ENCODE measurements at places on chromosomes 7 and 10.
A peak's percentile ranks its signal among the peaks of the same experiment; 100 is the strongest.

GRCh38 chr10:101146392-101147251, 15.5 kb downstream of the TLX1 start:
- peaks cover 81% of the 10 kb centered on the region for H3K27me3 ChIP-seq
- H3K4me1 ChIP-seq: no peaks in the 10 kb centered on the region
- H3K27ac ChIP-seq: no peak overlapping the region
- no peaks in the 10 kb centered on the region for H3K36me3 ChIP-seq
- no peak overlapping the region for H3K4me3 ChIP-seq

DNA sequence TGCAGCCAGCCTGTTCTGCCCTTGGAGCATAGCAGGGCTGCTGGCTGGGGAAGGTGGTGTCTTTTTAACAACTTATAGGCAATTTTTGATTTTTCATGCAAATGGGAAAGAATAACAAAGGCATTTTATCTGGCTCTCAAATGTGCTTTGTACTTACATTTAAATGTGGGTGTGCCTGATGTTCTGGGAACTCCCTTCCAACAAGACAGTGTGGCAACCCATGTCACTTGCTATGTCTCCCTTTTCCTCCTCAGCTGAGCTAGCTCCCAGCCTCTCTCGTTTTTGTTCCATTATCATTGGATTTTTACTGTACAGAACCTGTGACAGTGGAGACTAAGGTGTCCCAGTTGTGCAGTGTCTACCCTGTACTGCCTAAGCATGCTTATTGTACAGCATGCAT, 93.5 kb upstream of the PDCD4 start:
- H3K27me3 ChIP-seq: no peaks in the 10 kb centered on the region
- no peak overlapping the region for H3K4me3 ChIP-seq
- DNase-seq: no peak

DNA sequence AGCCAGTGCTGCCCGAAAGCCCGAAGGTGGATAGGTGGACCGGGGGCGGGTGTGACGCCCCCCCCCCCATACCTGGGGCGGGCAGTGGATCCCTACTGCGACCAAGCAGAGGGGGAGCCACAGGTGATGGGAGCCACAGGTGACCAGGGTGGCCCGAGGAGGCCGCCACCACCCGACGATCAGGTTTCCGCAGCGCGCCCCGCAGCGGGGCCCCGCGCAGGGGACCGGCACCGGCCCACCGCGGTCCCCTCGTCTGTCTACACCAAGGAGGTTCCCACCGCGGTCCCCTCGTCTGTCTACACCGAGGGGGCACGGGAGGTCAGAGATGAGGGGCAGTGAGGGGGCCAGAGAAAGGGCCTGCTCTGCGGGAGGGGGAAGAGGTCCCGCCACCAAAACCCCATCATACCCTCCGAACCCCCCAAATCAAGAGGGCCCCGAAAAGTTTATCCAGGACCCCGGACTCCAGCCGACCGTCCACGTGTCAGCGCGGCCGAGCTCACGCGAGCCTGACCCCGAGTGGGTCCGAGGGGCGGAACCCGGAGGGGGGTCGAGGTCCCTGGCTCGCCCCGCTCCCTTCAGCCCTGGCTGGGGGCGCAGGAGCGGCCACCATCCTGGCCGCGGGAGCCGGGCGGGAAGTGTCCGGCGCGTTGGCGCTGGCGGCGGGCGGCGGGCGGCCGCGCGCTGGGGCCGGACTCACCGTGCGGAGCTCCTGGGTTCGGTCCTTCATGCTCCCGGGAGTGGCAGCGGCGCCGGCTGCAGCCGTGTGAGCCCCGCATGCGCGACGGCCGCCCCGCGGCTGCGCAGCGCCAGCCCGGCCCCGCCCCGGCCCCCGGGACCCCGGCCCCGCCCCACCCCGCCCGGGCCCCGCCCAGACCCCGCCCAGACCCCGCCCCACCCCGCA, at the start of gene STX1A:
STX1A (minus strand) TSS at position 765 of the 901 bp plus-strand sequence; CDS start at position 727, 38 bp downstream.
- no peaks in the 10 kb centered on the region for H3K4me1 ChIP-seq
- no peak within 1 kb of the TSS for H3K27ac ChIP-seq
- H3K36me3 ChIP-seq: no peaks in the 10 kb centered on the region
- peaks cover 10% of the 10 kb centered on the region for H3K27me3 ChIP-seq
- peak; percentile 75 for DNase-seq

DNA sequence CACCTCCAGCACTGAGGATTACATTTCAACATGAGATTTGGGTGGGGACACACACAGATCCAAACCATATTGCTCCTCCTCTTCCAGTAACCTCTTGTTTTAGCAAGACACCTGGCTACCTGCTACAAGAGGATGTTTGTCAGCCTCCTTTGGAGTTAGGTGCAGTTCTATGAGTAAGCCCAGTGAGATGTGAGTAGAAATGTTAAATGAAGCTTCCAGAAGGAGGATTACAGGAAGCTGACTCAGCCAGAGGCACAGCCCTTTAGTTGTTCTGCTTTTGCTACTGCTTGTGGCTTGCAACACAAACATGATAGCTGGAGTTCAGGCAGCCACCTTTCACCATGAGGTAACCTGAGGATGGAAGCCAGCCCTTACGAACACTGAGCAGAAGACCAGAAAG, 382.7 kb upstream of the RNF32 start:
- H3K4me1 ChIP-seq: no peaks in the 10 kb centered on the region
- no peaks in the 10 kb centered on the region for H3K36me3 ChIP-seq
- no peak overlapping the region for H3K4me3 ChIP-seq
- peaks cover 7% of the 10 kb centered on the region for H3K27me3 ChIP-seq
- no peak overlapping the region for H3K27ac ChIP-seq
- no peak for DNase-seq

- no peak overlapping the region for H3K4me3 ChIP-seq
- peaks cover 60% of the 10 kb centered on the region for H3K27me3 ChIP-seq
- no peaks in the 10 kb centered on the region for H3K36me3 ChIP-seq
- no peak for DNase-seq
Observed at GRCh38 chr7:26372704-26373103, 81.0 kb downstream of the SNX10 start.

DNA sequence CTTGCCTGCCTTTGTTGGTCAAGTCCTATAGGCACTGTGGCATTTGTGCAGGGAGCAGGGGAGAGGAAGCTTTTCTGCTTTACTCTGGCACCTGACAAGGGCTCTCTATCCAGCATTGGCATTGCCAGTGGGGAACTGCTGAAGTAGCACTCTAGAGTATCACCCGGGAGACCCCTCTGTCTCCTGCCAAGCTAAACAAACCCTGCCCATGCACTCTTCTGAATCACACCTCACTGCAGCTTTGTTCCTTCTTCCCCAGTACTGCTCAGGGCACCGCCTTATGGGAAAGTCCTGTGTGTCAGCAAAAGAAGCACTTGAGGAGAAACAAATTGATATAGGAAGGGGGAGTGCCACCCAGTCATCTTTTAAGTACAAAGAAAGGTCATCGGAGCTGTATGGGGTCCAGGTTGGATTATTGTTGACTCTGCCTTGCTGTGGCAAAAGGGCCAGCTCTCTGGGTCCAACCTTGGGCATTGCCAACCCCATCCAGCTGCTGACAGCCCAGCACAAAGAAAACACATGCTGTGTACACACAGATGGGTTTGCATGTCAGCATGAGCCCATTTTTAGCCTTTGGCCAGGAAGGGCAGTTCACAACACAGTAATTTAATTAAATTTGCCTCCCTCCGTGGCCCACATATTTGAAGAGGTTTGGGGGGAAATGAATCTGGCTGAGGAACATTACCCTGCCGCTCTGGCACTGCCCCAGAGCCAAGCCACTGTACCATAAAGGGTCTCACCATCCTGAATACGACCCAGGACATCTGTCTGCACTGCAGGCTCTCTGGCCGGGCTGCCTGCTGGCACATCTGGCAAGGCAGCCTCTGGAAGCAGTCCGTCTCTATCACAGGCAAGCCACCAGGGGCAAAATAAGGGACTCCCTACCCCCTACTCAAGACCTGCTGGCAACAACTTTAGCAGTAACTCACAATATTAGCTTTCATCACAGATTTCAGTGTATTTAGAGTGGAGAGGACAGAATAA, 13.1 kb downstream of the LRRC4 start:
- DNase-seq: no peak
- no peaks in the 10 kb centered on the region for H3K4me1 ChIP-seq
- no peak overlapping the region for H3K4me3 ChIP-seq

- no peaks in the 10 kb centered on the region for H3K4me1 ChIP-seq
- no peak for DNase-seq
- no peaks in the 10 kb centered on the region for H3K27me3 ChIP-seq
- no peak overlapping the region for H3K27ac ChIP-seq
- H3K4me3 ChIP-seq: no peak overlapping the region
Observed at GRCh38 chr7:29038463-29038862, 80.3 kb upstream of the TRIL start.

DNA sequence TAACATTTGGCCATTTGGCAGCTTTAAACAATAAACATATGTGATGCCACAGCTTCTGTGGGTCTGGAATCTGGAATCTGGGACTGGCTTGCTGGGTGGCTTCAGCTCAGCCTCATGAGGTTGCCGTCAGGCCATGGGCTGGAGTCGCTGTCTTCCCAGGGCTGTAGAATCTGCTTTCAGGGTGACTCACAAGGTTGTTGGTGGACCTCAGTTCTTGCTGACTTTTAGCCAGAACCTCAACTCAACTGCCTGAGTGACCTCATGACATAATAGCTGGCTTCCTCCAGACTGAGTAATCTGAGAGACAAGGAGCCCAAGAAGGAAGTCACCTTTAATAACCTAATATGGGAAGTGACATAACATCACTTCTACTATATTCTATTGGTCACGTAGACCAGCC, 44.6 kb upstream of the TSPAN13 start:
- DNase-seq: no peak
- H3K4me1 ChIP-seq: no peaks in the 10 kb centered on the region
- no peak overlapping the region for H3K27ac ChIP-seq

DNA sequence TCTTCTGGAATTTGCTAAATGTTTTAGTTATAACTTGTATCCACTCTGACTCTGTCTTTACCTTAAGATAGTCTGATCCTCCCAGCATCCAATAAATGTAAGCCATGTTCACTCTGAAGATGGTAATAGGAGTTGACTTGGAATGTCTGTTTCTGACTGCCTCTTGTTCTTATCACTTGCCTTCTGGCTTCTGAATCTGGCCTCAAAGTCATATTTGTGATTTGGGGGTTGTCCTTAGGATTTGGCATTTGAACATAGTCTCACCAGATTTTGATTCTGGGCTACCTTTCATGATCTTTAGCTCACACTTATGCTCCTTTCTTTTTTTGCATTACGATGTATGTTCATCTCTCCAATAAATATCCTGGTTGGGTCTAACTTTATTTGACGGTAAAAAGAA, 247.0 kb downstream of the SH2D4B start:
- no peak overlapping the region for H3K4me3 ChIP-seq
- H3K27me3 ChIP-seq: no peaks in the 10 kb centered on the region
- no peaks in the 10 kb centered on the region for H3K36me3 ChIP-seq
- no peaks in the 10 kb centered on the region for H3K4me1 ChIP-seq
- H3K27ac ChIP-seq: no peak overlapping the region

DNA sequence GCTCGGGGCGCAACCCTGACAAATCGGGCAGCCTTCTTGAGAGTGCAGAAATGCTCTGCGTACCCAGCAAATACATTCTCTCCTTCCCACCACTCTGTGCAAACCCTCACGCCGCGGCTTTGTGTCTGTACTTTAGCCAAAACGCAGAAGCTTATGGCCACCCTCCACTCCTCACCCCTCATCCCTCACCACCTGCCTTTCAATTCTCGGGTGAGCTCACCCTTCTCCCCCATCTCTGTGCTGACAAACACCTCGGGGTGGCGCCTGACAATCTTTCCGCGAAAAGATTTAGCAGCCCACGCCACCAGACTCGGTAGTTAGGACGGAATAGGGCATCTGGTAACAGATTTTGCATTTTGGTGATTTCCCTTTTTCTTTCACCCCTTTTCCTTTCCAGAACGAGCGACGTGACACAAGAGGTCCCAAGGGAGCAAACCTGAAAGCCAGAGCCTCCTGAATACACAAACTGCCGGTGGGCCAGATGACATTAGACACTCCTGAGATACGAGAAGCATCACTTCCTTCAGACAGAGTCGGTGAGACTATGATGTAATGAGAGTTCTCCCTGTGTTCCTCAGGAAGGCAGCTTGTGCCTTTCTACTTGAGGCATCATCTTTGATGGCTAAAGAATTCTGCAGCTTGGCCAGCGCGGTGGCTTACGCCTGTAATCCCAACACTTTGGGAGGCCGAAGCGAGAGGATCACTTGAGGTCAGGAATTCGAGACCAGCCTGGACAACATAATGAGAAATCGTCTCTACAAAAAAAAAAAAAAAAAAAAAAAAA, 671 bp upstream of the ATAD1 start:
- no peaks in the 10 kb centered on the region for H3K27me3 ChIP-seq
- DNase-seq: peak; percentile 60
- peak overlapping the region; percentile 82 for H3K4me3 ChIP-seq
- H3K27ac ChIP-seq: peak overlapping the region; percentile 83
- H3K4me1 ChIP-seq: peaks cover 15% of the 10 kb centered on the region

All from MM.1S (cell line).